ENCODE measurements at places on chromosomes 13 and 19. TPM values are rescaled to one million over a fixed set of nuclear protein-coding genes. Genes with fewer than 3 reads are reported as not detected.

DNA sequence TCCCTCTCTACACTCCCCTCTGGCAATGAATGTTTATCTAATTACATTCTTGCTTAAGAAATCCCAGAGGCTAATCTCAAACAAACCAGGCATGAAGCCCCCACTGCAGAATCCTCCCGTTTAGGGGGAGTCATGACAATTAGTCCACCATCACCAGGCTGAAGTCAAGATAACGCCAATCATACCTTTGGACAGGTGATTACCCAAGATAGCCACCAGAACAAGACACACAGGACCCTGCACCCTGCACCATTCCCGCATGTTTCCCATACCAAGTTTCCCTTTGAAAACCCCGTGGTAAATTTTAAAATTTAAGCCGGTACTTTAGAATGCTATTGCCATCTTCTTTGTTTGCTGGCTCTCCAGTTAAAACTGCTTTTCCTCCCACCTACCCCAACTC lies 64.8 kb upstream of the XPO4 start:
- DNase-seq: no peak

GRCh38 chr13:113846636-113847318 lies 17.1 kb downstream of the GAS6 start:
- peak; percentile 12 for DNase-seq

DNA sequence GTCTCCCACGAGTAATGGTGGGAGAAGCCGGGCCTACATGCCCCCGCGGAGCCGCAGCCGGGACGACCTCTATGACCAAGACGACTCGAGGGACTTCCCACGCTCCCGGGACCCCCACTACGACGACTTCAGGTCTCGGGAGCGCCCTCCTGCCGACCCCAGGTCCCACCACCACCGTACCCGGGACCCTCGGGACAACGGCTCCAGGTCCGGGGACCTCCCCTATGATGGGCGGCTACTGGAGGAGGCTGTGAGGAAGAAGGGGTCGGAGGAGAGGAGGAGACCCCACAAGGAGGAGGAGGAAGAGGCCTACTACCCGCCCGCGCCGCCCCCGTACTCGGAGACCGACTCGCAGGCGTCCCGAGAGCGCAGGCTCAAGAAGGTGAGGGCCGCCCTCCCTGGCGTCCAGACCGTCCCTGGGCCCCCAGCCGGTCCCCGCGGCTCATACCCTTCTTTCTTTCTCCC lies 1.4 kb upstream of the USF2 start:
- DNase-seq: no peak

DNA sequence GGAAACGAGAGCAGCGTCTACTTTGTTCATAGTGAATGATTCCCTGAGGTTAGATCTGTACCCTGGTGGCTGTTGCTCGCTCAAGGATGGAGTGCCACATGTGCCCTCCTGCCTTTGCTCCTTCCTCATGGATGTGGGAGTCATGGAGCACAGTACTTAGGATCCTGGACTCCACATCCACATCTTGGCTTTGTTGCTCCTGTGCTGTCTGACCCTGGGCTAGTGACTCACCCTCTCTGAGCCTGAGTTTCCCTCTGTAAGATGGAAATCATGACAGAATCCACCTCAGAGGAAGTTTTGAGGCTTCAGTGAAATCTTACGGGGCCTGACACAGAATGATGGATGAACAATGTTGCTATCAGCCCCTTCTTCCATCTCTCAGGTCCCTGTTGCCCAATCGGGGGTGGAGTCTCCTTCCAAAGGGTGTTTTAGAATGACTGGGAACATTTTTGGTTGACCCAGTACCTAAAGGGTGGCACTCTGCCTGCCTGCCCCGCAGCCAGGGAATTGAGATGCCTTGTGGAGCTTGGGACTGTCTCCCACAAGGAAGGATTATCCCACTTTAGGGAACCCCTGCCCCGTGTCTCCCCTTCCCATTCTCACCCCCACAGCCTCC lies 9.8 kb upstream of the TIMM50 start:
- no peak for DNase-seq

- no peak for DNase-seq
Observed at GRCh38 chr19:45075301-45076028, 813 bp downstream of the ZNF296 start.

- no peak for DNase-seq
Observed at GRCh38 chr13:105363261-105364190, 1171.9 kb downstream of the EFNB2 start.

Gene CAPS
- total RNA-seq: 9.0 TPM

Gene SIGLEC10
- 2.2 TPM for total RNA-seq

All from omental fat pad (tissue), 4 donors.